ENCODE measurements at places on chromosomes 1 and 21. TPM values are rescaled to one million over a fixed set of nuclear protein-coding genes. Genes with fewer than 3 reads are reported as not detected.

The RAB25 gene
- not detected for total RNA-seq

The DYRK3 gene
- 31.0 TPM for total RNA-seq

The LCE3D gene
- total RNA-seq, result 0.32 TPM

The PLA2G4A gene
- not detected for total RNA-seq

The PTAFR gene
- total RNA-seq, result not detected

The ARHGAP29 gene
- total RNA-seq, result 18.1 TPM

The FALEC gene
- not detected for total RNA-seq

The RGS1 gene
- 0.11 TPM for total RNA-seq

The ATP6V0B gene
- total RNA-seq, result 188 TPM

The CFAP107 gene
- total RNA-seq, result not detected

The KLHDC9 gene
- 0.29 TPM for total RNA-seq

The SPRR2E gene
- total RNA-seq, result not detected

The PLA2G2C gene
- total RNA-seq, result not detected

The SAMSN1 gene
- total RNA-seq, result not detected

The UBE2U gene
- not detected for total RNA-seq

The RPAP2 gene
- total RNA-seq, result 18.7 TPM

The LHX8 gene
- not detected for total RNA-seq
